Tibial nerve (tissue), 4 donors: ENCODE measurements at places on chromosomes 2 and 18. TPM values are rescaled to one million over a fixed set of nuclear protein-coding genes. Genes with fewer than 3 reads are reported as not detected.

COLEC12 gene
- total RNA-seq, result 21.0 TPM

KCNG2 gene
- total RNA-seq, result 0.78 TPM

TWIST2 gene
- total RNA-seq, result 140 TPM

DNA sequence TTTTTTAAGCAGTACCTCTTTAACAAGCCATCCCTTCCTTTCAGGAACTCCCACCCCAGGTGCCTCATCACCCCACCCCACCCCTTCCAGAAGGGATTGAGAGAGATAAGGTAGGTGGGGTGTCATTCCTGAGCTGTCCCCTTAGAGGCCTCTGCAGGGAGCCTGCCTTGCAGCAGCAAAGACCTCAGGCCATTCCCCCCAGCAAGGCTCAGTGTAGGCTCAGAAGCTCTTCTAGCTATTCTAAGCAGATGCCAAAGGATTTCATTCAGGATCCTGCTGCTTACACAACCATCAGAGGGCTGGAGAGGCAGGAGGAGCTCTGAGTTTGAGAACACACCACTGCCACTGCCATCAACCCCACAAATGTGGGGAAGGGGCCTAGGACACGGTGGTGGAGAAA, 5.8 kb upstream of the FIGLA start:
- no peak for DNase-seq

- DNase-seq, result no peak
These were observed 28.5 kb downstream of the MAL start for GRCh38 chr2:95054016-95054415.

GRP gene
- total RNA-seq, result not detected

DNA sequence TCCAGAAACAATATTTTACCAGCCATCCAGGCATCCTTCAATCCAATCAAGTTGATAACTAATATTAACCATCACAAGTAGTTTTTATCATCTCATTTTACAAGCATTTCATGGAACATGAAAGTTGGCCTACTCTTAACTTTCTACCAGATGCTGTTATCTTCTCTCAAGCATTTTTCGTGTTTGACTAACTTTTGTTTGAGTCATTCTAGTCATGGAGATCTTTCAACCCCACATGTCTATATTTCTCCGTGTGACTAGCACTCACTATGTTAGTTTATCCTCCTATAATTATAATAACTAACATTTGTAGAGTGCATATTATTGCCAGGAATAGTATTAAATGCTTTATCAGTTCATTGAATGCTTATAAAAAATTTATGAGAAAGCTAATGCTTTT, 307.0 kb upstream of the CWC22 start:
- no peak for DNase-seq

DNA sequence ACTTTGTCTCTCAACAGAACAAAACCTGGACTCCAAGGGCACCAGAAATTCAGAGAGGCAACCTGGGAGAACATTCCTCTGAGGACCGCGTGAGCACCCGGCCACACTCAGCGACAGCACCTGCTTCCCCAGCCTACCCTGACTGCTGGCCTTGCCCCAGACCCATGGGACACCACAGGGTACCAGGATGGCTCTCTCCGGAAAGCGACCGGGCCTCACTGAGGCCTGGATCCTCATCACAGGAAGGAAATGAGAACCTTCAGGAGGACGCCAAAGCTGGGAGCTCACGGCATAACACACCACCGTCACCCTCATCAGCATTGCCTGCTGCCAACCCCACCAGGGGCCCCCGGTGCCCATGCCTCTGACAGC, 38.9 kb downstream of the HS6ST1 start:
- DNase-seq, result no peak

DNA sequence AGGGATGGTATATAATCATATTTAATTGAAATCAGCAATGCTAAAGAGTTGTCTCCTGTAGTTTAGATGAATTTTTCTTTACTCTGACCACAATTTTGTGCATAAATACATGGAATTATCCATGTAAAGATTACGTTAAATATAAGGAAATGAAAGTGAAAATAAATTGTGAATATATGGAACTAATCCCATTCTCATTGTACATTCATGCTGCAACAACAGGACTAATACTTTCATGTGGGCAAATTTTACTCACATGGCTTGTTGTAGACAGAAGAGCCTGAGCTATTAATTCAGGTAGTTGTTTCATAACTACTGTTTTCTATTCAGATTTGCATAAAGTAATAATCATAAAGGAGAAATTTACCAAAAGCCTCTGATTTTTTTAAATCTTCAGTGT, 357.8 kb downstream of the ARHGAP15 start:
- no peak for DNase-seq

- no peak for DNase-seq
These were observed 154.3 kb upstream of the KCNH7 start for GRCh38 chr2:162992828-162993227.

ATG16L1 gene
- total RNA-seq, result 26.0 TPM

DNA sequence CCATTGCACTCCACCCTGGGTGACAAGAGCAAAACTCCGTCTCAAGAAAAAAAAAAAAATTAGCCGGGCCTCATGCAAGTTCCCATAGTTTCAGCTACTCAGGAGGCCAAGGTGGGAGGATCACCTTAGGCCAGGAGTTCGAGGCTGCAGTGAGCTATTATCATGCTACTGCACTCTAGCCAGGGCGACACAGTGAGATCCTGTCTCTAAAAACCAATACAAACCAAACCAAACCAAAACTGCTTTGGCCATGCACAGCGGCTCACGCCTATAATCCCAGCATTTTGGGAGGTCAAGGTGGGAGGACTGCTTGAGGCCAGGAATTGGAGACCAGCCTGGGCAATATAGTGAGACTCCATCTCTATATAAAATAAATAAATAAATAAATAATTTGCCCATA, 19.1 kb downstream of the NIFK start:
- DNase-seq, result no peak

DNA sequence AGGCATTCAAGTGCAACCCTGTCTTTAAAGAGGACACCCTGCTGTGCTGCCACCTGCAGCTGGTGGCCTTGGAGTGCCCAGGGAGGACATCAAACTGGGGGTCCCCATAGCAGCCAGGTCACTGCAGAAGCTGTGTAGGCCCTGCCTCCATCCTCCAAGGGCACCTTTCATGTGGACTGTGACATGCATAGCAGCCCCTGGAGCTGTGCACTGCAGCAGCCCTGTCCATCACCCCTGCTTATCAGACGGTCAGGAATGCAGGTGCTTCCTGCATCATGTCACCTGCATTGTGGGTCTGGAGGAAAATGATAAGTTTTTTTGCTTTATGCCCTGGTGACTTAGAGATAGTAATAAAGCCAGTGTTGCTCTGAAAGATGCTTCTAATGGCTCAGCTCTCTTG, 155.7 kb downstream of the DYSF start:
- no peak for DNase-seq

- no peak for DNase-seq
These were observed 258 bp downstream of the MGAT4A start for GRCh38 chr2:98730707-98731040.

- no peak for DNase-seq
These were observed 109.4 kb downstream of the ZFP36L2 start for GRCh38 chr2:43116988-43117387.

DNA sequence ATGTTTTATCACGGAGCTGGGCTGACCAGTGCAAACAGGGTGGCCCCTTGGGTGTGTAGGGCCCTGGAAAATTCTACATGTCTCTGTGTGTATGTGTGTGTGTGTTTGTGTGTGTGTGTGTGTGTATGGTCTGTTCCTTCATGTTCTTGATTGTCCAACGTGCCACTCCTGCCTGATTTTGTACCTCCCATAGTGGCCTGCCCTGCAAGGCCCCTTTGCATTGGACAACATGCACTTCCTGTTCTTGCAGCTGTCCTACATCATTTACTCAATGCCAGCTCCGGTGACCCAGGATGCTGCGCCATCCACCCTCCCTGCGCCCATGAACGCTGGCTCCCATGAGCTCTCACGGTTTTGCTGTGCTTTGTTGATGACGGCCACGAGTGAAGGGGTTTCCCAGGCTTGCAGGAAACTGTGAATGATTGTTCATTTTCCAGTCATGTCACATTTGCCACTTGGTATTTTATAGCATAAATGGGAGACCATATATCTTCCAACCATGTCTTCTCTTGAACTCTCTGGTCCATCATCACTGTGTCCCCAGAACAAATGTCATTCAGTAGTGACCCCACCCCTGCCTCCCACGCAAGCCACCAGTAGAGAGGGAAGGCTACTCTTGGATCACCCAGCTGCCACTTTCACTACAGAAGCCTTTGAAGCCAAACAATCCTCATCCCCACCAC, 69.7 kb upstream of the NCK2 start:
- DNase-seq, result no peak

GRCh38 chr2:236644502-236644911, 74.9 kb downstream of the ACKR3 start:
- DNase-seq, result no peak

GRCh38 chr2:212538305-212539071, at the start of gene ERBB4:
TSS of gene ERBB4 (minus strand) at chr2:212538802. CDS start at chr2:212538530, 272 bp downstream.
- no peak for DNase-seq

DNA sequence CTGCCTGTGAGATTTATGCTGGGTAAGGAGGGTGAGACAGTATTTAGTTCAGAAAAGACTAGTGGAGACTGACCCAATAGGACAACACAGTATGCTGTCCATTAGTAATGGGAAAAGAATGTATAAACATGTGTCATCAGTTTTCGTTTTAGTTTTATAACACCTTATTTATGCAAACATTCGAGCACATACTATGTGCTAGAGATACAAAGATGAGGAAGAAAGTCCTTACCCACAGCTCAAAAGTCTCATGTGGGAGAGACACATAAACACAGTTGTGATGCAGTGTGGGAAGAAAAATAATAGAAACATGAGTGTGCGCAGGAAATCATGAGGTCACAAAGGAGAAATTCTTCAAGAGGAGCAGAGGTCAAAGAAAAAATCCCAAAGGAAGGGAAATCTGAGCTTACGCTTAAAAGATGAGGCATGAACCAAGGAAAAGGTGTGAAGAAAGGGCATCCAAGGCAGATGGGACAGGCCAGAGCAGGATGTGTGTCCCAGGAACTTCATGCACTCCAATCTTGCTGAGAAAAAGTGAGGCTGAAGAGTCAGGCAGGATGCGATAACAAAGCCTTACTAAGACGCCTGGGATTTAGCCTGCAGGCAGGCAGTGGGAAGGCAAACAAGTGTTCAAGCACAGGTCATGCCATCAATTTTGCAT, 8.1 kb downstream of the METTL21A start:
- no peak for DNase-seq

SCN9A gene
- total RNA-seq, result 8.2 TPM

CCDC74A gene
- total RNA-seq, result 19.5 TPM

PLEKHB2 gene
- 57.9 TPM for total RNA-seq

TCF23 gene
- not detected for total RNA-seq

CHMP3 gene
- total RNA-seq, result 138 TPM

LRP1B gene
- total RNA-seq, result 2.1 TPM

DNA sequence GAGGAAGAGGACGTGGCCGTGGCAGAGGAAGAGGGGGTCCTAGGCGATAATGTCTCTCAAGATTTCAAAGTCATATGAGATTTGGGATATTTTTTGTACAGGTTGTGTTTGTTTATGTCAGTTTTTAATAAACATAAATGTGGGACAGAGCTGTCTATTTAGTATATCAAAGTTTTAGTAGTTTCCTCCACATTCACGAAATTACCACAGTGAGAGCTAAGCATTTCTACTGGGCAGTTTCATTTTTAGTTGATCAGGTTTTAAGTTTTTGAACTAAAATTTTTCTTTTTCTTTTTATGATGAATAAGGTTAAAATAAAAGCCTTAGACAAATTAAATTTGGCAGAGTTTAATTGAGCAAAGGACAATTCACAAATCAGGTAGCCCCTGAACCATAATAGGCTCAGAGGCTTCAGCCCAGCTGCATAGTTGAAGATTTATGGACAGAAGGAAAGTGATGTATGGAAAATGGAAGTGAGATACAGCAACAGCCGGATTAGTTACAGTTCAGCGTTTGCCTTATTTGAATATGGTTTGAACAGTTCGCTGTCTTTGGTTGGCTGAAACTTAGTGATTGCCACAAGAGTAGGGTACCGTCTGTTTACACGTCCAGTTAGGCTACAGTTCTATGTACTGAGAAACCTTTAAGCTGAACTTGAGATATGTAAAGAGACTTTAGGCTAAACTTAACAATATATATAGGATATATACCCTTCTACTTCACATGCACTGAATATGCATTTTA, 17.1 kb downstream of the SNRPD1 start:
- no peak for DNase-seq

DNA sequence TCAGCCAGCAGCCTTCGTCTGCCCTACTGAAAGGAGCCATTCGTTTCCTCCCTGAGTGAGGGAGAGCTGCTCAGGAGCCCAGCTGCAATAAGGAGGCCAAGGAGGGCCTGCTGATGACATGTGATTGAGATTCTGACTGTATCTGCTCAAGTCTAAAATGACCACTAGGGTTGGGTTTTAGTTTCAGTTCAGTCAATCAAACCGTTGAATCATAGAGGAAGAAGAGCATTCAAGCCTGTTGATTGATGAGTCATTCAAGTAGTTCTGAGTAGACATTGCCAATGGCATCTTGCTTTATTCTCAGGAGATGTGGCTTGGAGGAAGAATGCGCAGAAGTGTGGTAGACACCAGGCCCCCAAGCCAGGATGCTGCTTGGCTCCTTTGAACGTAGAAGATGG, 19.9 kb upstream of the BCL2L11 start:
- no peak for DNase-seq

DNA sequence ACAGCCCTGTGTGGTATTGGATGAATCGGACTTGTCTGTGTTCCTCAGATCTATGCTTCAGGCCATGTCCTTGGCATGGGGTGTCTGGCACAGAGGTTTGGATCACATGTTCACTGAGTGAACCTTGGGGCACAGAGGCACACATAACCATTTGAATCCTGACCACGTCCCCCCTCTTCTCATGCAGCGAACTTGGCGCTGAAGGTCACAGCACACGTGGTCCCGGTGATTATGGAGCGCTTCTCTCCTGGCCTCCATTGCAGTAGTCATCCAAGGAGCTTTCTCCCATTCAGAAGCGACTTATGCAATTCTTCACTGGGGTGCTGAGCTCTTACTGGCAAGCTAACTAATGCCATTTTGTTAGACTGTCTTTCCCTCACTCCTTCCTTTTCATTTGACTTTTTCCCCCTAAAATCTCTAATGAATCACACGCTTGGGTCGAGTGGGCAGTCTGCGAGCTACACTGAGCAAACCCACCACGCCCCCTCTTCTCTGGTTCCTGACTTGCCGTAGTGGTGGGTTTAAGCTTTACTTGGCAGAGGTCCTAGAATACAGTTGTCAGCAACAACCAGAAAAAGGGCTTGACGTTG, 59.4 kb downstream of the KCNG2 start:
- DNase-seq, result no peak

DNA sequence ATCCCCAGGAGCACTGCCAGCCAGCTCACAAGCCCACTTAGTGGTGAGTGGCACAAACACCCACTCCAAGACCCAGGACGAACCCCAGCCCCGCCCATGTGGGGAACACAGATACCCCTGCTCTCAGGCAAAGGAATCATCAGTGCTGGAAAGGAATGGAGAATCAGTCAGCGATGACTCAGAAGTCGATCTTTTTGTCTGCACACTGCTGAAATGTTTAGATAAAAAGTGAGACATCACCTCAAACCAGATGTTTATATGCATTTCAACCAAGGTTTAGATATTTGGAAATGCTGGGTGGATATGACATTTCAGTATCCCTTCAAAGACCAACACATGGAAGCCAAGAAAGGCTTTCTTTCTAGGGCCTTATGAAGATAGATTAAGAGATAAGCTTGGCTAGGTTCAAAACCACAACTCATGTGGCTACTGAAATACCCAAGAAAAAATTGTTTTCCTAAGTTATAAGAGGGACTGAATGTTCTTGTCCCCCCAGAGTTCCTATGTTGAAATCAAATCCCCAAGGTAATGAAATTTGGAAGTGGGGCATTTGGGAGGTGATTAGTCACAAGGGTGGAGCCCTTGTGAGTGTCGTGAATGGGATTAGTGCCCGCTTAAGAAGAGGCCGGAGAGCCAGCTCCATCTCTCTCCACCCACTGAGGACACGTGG, 43.7 kb downstream of the POU3F3 start:
- DNase-seq, result no peak
